HS-27A (cell line): ENCODE measurements at places on chromosomes 1 and 21.

GRCh38 chr1:96695954-96696353 lies 25.6 kb upstream of the PTBP2 start:
- DNase-seq = no peak

DNA sequence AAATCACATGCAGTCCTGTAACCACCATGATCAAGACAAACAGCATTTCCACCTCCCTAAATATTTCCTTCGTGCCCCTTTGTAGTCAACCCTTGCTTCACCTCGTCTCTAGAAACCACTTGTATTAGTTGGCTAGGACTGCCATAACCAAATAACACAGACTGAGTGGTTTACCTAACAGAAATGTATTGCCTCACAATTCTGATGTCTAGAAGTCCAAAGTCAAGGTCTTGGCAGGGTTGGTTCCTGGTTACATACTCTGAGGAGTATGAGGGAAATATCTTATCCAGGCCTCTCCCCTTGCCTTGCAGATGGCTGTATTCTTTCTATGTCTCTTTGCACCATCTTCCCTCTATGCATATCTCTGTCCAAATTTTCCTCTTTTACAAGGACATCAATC lies 23.3 kb upstream of the FRRS1 start:
- DNase-seq = no peak

- DNase-seq = no peak
Observed at GRCh38 chr21:40146216-40146837, 279.1 kb downstream of the PCP4 start.

DNA sequence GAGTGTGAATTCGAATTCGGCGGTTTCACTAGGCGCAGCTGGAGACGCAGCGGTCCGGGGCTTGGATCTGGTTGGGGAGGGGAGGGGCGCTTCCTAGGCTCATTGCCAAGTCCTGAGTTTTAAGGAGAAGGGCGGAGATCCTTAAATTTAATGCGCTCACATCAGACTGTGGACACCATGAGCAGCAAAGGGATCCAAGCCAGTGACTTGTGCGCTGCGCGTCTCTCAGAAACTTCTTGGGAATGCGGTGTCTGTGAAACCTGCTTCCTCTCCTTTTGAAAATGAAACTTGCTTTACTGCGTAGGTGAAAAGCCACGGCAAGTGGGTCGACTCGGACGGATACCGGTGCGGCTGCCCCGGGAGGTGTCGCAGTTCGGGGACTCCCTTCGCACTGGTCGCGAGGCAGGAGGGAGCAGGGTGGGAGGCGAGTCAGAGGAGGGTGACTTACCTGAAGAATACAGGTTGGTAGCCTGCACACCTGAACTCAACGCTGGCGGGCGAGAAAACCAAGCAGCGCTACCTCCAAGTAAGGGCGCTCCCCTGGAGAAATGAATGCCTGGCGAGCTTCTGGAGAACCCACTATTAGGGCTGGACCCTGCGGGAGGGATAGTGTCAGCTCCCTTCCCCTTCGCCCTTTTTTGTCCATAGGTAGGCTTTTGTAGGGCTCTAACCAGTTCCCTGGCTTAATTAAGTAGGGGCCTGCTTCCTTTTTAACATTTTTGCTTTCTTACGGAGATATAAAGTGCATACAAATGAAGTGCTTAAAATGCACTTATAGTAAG lies 992 bp downstream of the TENT5C start:
- no peak for DNase-seq

DNA sequence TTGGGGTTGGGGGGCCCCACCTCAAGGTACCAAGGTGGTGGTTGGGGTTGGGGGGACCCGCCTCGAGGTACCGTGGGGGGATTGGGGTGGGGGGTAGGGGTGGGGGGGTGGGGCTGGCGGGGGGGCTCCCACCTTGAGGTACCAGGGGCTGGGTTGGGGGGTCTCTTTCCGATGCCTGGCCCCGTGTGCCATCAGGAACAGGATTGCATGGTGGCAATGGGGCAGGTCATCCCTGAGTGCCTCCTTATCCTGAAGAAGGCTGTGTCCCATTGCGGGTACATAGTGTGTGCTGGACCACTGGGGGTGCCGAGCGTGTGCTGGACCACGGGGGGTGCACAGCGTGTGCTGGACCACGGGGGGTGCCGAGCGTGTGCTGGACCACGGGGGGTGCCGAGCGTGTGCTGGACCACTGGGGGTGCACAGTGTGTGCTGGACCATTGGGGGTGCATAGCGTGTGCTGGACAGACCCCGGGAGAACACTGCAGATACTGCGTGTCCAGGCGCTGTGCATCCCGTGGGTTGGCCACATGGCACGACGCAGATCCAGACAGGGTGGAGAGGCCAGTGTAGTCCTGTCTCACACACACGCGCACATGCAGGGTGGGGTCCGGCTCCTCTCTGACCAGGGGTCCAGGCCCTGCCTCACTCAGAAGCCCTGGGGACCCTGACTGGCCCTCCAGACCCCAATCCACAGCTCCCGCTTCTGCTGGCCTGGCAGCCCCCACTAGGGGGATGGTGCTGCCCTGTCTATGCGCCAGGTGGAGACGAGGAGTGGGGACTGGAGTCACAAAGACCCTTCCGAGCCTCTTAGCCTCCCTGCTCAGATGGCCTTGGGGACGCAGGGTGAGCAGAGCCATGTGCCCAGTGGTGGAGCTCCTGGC lies 4.2 kb downstream of the SCNN1D start:
- no peak for DNase-seq

DNA sequence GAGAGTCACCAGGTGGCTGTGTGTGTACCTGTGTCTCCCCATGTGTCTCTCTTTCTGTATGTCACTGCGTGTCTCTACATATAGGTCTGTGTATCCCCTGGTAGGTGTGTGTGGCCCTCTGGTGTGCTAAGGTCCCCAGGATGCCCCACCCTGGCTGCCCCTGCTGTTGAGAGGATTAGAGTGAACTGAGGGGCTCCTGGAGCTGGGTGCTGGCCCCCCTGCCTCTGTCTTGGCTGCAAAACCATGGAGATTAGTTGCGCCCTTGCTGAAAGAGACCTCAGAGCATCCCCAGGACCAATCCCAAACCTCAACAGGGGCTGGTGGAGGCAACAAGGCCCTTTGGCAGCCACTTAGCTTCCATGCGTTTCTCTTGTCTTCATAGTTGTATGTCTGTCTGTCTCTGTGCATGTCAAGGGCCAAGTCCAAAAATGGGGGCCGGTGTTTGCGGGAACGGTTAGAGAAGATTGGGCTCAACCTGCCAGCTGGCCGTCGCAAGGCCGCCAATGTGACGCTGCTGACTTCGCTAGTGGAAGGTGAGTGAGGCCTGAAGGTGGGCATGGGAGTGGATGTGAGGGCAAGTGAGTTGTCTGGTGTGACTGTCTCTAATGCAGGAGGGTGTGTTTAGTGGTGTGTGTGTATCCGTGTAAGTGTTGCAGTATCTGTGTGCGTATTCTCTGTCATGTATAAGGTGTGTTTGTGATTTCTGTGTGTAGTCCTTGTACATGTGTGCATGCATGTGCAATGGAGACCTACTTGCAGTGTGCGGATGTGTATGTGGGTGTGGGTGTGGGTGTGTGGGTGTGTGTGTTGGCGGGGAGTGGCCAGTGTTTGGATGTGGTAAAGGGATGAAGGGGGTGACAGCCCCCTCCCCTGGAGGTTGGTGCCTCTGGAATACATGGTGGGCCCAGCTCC lies 16.7 kb downstream of the TFAP2E start:
- DNase-seq = no peak
